Islet precursor cell (in vitro differentiated cells): ENCODE measurements at places on chromosomes 6 and 20.
A peak's percentile ranks its signal among the peaks of the same experiment; 100 is the strongest.

GRCh38 chr6:72621291-72622093 is at the start of gene KCNQ5:
TSS of gene KCNQ5 (plus strand) at chr6:72622064.
- DNase-seq: peak; percentile 68

- no peak for DNase-seq
Measured at GRCh38 chr20:25369529-25369928, 21.1 kb downstream of the ABHD12 start.

DNA sequence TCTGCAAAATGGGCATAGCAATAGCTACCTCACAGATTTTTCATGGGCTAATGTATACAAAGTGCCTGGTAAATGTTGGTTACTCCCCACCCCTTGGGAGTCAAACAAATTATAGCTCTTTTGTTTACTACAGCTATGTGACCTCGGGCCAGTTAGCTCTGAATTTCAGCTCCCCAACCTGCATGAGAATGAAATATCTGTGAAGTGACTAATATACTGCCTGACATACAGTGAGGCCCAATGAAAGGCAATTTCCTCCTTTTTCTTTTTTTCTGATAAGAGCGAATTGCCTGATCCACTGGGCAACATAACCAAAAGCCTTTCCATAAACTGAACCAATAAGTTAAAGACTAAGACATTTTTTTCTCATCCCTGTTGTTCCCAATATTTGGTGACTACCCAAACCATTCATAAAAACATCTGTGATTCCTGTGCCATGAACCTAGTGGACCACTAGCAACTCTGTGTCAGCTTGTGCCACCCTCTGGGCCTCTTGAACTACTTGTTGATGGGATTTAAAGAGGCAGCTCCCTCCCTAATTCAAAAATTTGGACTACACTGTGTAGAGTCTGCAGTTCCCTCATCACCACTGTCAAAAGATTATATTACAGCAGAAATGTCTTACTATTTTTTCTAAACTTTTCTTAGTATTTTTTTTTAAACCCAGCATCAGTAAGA is 91.9 kb upstream of the TMEM30A start:
- DNase-seq: peak; percentile 78

DNA sequence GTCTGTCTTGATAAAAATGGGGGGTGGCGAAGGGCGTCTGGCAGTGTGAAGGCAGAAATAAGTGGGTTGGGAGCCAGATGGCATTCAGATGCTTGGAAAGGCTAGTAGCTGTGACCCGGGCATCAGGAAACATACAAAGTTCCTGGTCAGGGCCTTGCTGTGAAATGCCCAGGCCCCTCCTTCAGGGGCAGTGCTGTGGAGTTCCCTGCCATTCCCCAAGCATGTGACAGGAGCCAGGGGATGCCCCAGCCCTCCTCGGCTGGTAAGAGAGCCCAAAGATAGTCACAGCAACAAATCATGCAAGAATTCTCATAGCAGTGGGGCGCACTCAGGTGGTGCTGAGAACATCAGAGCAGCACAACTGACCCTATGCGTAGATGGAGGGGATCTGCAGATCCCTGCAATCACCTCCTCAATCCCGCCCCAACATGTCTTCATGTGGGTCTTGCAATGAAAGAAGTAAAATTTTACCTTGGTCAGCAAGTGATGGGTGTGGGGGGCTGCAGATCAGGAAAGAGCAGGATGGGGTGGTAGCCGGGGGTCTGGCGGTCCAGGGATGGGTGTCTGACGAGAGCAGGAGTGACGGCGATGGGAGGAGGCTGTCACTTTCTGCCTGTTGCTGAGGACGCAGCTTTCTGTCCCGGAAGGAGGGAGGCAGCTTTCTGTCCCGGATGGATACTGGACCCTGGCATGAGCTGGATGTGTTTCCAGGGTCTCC is 39.5 kb downstream of the SLC22A1 start:
- DNase-seq: no peak

- no peak for DNase-seq
Measured at GRCh38 chr6:117955684-117956256, 48.7 kb downstream of the SLC35F1 start.

DNA sequence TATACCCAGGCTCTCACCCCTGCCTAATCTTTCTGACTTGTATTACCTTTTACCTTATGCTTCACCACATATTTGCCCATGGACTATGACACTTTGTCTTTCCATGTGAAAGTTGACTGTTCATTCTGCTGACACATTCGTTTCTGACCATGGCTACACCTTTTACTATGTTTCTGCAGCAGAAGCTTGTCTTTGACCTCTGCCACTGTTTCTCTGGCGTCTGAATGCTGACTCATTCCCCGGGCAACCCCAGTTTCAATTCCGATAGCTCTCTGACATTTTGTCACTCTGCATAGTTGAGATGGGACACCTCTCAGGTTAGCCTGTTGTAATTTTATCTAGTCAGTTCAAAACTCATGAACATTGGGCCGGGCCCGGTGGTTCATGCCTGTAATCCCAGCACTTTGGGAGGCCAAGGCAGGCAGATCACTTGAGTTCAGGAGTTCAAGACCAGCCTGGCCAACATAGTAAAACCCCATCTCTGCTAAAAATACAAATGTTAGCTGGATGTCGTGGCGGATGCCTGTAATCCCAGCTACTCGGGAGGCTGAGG is 50.7 kb downstream of the SLC26A8 start:
- peak; percentile 55 for DNase-seq

DNA sequence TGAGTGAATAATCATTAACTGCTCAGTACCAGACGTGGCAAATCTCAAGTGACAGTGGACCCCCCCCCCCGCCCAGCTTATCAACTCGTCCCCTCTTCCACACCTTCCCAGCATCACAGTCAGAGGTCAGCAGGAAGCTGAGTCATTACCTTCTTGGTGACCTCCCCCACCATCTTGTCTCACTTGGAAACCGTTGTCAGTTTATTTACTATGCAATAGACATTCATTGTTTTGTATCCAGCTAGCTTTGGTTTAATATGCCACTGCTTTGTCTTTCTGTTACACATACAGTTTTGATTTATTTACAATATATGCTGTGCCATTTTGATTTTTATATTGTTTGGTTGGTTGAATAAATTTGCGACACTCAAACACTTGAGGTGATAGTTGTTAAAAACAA is 158.1 kb downstream of the QKI start:
- DNase-seq: peak; percentile 81

DNA sequence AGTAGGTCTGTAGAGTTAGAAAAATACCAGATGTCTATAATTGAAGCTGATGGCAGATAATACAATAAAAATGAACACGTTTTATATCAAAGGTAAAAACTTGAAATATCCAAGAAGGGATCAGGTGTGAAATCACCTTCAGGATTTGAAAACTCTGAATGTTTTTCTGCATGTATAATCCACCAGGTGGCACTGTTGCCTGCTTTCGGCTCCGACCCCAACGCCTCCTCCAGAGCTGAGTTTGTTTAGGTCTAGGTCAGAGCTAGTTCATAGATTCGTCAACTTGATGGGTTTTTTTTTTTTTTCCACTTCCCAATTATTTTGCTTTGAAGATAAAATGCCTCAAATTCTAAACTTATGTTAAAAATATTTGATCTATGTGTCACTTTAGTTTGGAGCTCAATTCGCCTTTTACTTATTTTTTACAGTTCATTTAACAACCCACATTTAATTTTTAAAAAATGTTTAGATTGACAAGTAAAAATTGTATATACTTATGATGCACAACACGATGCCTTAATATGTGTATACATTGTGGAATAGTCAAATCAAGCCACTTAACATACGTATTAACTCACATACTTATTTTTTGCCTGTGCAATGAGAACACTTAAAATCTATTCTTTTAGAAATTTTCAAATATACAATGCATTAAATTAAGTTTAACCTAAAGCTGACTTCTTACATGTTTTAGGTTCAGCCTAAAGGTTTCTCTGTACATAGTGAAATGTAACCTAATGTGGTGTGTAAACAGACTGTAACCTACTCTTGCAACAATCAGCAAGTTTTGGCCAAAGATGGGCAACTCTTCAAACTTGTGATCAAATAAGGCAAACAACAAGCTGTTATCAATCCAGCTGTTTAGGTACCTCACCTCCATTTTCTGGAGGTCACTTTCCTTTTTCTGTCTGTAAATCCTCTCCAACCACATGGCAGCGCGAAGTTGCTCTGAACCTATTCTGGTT is 39.4 kb upstream of the ENPP4 start:
- DNase-seq: peak; percentile 67

GRCh38 chr6:149273318-149273717 is 44.2 kb upstream of the TAB2 start:
- DNase-seq: no peak

DNA sequence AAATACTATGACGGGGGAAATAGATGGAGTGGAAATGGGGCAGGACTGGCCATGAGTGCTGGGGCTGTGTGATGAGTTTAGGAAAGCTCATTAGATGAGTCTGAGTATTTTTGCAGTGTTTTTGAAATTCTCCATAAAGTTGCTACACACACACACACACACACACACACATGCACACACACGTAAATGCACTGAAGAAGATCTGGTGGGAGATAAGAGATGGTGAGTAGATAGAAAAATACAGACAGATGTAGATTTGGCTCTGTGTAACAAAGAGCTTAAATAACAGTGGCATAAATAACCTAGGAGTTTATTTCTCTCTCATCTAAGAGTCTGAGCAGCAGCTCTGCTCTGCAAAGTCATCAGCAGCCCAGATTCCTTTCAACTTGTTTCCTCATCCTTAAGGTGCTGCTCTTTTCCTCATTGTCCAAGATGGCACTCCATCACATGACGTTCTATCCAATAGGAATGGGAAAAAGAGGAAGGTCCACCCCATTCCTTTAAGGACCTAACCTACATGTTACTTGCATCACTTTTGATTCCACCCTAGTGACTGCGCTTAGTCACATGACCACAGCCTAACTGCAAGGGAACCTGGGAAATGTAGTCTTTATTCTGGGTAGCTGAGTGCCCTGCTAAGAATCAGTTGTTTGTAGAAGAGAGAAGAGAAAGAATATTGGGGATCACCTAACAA is 76.4 kb downstream of the EYA2 start:
- peak; percentile 83 for DNase-seq

DNA sequence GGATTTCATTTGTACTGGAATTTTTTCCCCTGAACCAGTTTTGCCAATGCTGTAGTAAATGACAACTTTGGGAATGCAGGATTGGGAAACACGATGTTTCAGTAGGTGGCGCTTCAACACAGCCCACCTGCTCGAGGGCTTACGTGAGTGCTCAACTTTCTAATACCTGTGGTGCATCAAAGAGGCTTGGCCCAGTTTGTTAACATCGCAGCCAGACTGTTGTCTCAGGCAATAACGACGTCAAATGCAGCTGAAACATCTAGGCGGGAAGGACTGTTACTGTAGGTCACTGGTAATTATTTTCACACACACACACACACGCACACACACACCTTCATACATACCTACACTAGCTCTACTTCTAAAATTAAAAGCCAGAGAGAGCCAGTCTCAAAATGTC is 815.5 kb upstream of the SLC35B3 start:
- DNase-seq: peak; percentile 84

DNA sequence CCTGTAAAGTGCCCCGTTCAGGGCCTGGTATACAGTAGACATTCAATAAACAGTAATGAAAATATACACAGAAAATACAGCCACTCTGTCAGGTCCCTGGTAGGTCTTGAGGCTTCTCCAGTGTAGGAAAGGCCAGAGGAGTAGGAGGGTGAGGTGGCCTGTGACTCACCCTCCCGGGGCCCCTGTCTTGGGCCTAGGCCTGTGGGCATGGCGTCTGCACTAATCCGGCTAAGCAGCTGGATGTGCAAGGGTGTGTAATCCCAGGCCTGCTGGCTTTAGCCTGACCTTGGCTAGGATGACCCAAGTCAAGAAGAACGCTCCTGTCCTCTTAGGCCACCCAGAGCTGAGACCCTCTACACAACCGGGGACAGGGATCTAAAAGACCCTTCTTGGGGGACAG is 84.9 kb downstream of the KCNB1 start:
- DNase-seq: peak; percentile 91

- no peak for DNase-seq
Measured at GRCh38 chr20:51446230-51446629, 96.3 kb downstream of the NFATC2 start.

GRCh38 chr6:132282696-132283095 is 118.6 kb downstream of the MOXD1 start:
- no peak for DNase-seq

DNA sequence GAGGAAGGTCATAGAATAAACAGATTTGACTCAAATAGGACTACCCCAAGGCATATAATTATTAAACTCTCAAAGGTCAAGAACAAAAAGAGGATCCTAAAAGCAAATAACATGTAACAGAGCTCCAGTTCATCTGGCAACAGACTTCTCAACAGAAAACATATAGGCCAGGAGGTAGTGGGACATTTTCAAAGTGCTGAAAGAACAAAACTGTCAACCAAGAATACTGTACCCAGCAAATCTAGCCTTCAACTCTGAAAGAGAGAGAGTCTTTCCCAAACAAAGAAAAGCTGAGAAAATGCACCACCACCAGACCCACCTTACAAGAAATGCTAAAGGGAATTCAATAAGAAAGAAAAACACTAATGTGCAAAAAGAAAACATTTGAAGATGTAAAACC is 11.9 kb downstream of the NQO2 start:
- DNase-seq: no peak

GRCh38 chr6:32903952-32904351 is 36.9 kb downstream of the HLA-DMB start:
- DNase-seq: no peak

GRCh38 chr6:122563364-122564052 is 46.7 kb upstream of the PKIB start:
- DNase-seq: no peak

DNA sequence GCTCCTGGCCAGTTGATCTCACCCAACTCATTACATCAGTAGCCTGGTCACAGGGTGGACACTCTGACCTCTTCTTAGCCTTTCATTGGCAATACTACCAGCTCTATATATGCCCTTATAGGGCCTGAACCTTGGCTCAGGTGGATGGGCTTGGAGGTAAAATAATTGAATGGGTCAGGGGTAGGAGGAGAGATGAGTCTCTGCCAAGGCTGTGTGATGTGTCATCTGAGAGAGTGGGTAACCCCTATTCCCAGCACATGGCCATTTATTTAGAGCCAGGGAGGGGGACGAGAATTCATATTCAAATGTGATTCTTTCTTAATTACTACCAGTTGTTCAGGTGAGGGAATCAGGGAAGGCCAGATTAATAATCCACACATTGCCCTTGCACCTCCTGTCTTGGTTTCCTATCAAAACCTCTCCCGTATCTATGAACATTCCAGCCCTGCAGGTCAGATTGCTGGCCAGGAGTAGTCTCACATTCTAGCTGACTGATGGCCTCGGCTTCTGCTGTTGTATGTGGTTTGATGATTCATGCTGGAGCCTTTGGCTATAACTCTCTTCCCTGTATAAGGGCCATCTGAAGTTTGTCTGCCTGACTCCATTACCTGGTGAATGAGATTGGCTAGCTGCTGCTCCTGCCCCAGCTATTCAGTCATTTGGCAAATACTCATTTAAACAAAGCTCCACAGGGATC is 13.4 kb downstream of the C20orf173 start:
- DNase-seq: peak; percentile 86

GRCh38 chr6:159151266-159151855 is 17.8 kb upstream of the FNDC1 start:
- DNase-seq: no peak

DNA sequence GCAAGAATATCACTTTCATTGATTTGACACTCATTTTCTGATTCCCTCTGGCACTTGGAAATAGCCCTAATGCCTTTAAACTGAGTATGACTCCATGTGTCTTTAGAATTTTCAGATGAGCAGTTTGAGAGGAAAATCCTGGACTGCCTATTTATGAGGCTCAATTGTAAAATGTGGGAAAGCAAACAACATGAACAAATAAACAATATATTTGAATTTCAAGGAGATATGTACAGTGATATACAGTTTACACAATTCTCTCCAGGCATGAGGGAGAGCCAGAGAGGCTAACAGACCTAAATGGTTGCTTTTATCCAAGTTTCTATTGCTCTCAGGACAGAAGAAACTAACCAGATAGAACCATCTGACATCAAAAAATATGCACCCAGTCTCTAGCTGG is 748.2 kb upstream of the NRSN1 start:
- DNase-seq: no peak
